ENCODE measurements at places on chromosomes 12 and 14.

GRCh38 chr12:123908884-123909725 is 63.5 kb downstream of the CCDC92 start:
- no peak for DNase-seq

- no peak for DNase-seq
Measured at GRCh38 chr12:76679778-76680177, 84.1 kb upstream of the ZDHHC17 start.

GRCh38 chr12:126191031-126191891 is 1126.0 kb downstream of the AACS start:
- DNase-seq, result no peak

GRCh38 chr14:99760817-99761216 is 32.4 kb upstream of the EML1 start:
- DNase-seq, result no peak

- no peak for DNase-seq
Measured at GRCh38 chr14:54221432-54221803, 175.4 kb upstream of the CDKN3 start.

- no peak for DNase-seq
Measured at GRCh38 chr12:130049666-130050065, 112.6 kb upstream of the FZD10 start.

- DNase-seq, result no peak
Measured at GRCh38 chr14:71242237-71242748, 335.0 kb downstream of the PCNX1 start.

DNA sequence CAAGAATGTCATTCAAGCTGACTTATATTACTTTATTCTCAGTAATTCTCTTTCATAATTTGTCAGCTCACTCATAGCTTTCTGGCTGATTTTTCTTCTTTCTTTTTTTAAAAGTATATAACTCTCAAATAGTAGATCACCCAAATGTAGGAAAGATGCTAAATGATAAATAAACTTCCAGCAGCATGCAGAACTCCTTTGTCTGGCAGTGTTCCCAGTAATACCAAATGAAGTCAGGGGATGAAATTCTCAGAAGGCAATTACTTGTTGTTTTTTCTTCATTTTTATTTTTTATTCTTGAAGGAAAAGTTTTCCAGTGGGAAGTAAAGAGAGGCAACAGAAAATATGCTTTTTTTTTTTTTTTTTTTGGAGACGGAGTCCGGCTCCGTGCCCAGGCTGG is 133.3 kb upstream of the SLCO1C1 start:
- DNase-seq, result no peak

GRCh38 chr14:93430315-93431035 is at the start of gene UNC79:
Gene UNC79 (plus strand): TSS chr14:93430939. CDS start chr14:93431030, 91 bp downstream.
- no peak for DNase-seq

- DNase-seq, result no peak
Measured at GRCh38 chr12:95413576-95413975, 60.4 kb upstream of the METAP2 start.

DNA sequence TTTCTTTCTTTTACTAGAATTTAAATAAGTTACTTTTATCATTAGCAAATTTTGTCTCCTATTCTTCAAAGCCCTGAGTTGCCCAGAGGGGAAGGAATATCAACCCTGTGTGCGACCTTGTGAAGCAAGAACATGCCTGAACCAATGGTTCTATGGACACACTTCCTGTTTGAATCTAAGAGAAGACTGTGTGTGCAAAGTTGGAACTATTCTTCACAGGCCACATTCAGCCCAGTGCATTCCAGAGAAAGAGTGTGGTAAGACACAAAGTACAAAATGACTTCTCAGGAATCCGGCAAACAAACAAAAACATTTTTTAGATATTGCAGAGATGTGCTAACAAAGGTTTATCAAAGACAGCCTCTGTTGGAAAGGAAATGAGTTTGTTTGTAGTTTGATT is 90.8 kb upstream of the PTPRQ start:
- no peak for DNase-seq
